ENCODE measurements at places on chromosomes 7 and 10.

- no peak for DNase-seq
Measured at GRCh38 chr10:84415539-84416244, 87.3 kb downstream of the CCSER2 start.

GRCh38 chr10:74544106-74544505 is 282.3 kb upstream of the KAT6B start:
- no peak for DNase-seq

- DNase-seq, result no peak
Measured at GRCh38 chr10:83539528-83540308, 599.6 kb upstream of the GHITM start.

DNA sequence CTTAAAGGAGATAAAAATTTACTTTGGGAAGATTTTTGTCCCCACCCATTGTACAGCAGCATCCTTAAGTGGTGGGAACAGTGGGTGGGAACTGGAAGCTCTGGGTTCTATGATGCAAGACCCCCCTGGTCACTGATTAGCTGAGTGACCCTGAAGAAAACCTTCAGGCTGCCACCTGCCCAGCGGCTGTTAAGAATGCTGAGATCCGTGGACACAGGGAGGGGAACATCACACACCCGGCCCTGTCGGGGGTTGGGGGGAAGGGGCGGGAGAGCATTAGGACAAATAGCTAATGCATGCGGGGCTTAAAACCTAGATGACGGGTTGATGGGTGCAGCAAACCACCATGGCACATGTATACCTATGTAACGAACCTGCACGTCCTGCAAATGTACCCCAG is 14.5 kb downstream of the CARD11 start:
- no peak for DNase-seq

DNA sequence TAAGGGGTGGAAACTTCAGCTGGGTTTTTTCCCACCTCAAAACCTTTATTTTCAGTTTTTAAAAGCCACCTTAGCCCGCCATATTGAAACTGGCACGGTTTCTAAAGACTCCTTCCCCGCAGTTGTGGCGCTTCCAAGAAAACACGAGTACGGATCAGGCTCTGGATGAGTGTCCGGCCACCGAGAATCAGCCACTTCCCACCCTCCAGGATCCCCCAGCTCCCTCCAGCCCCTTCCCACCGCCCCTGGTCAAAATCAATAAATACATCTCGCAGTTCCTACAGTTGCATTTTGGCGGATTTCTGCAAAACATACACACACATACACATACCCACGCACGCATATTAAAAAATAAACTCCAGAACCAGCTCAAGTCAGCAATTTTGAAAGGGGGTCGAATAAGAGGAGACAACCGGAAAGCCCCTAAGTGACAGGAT is 1.1 kb downstream of the SFMBT2 start:
- DNase-seq, result peak; percentile 38

- no peak for DNase-seq
Measured at GRCh38 chr7:131449373-131449902, 107.0 kb downstream of the PODXL start.

- no peak for DNase-seq
Measured at GRCh38 chr7:50422858-50423257, 27.3 kb downstream of the FIGNL1 start.

- DNase-seq, result no peak
Measured at GRCh38 chr7:93258661-93259060, 26.5 kb downstream of the VPS50 start.

GRCh38 chr10:72056113-72056512 is 32.2 kb downstream of the SPOCK2 start:
- DNase-seq, result no peak

- DNase-seq, result no peak
Measured at GRCh38 chr7:95139922-95140321, 184.4 kb downstream of the PON1 start.

DNA sequence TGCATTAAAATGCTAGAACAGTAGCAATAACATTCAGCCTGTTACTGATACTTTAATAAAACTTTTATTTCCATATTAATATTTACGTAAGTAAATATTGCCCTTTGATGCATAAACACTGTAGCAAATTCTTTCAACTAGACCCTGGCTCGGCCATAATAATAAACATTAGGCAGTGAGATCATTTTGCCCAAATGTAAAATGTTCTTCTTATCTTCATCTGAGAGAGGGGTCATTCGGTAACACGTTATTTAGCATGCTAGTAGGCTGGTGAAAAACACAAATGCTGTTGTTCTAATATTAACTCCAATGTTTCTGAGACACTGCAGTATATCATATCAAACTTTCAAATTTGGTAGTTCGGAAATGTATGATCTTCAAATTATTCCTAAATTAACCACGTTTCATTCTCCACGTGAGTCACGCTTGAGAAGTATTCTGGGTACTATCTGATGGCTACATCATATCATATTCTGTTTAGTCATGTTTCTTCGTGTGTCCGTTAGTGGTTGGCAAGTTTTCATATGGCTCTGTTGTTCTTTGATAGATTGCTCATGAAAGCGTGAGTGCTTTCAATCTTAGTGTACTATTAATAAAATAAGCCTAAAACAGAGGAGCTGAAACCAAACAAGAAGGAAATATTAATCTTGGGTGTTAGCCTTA is 145.8 kb downstream of the NSUN6 start:
- DNase-seq, result no peak

DNA sequence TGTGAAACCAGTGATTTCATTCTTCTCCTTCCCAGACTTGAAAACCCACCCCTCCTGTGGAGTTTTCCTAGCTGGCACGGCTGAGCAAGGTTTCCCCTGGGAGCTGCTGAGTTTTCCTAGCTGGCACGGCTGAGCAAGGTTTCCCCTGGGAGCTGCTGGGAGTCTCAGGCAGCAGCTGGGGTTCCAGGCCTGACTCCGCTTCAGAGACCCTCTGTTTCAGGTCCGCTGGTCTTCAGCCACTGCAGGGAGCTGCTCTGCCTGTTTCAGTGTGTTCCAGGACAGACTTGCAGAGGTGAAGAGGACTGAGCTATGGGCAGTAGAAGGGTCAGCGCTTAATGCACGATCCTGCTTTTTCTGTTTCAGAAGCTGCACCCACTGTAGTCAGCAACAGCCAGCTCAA is 104.9 kb downstream of the XRCC2 start:
- DNase-seq, result no peak

DNA sequence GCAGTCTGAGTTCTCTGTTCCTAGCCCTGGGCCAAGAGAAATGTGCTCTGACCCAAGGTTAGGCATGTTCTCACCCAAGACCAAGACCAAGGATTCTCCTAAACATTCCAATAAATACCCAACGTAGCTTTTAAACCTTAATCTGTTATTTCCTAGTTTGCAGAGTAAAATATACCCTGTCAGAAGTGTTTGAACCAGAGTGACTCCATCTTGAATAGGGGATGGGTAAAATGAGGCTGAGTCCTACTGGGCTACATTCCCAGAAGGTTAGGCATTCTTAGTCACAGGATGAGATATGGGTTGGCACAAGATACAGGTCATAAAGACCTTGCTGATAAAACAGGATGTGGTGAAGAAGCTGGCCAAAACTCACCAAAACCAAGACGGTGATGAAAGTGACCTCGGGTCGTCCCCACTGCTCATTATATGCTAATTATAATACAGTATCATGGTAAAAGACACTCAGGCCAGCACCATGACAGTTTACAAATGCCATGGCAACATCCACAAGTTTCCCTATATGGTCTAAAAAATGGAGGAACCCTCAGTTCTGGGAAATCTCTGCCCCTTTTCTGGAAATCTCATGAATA is 27.7 kb downstream of the PLXNA4 start:
- no peak for DNase-seq

DNA sequence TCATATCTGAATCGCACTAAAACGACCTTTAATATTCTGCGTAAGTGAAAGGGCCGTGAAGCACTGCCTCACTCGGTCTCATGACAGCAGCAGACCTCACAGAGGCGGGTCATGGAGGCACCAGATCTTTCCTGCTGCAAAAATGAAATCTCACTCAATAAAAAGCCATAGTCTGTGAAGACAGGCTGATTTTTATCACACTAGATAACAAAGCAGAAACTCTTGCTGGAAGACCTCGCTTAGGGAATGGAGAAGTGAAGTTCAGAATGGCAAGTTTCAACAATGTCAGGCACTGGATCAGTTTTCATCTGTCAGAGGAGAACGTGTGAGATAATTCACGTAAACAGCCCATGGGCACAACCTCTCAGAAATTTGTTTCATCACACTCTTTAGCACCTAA is 8.0 kb downstream of the SEPHS1 start:
- DNase-seq, result no peak

- no peak for DNase-seq
Measured at GRCh38 chr10:78578929-78579328, 489.8 kb upstream of the ZMIZ1 start.

- DNase-seq, result no peak
Measured at GRCh38 chr10:1179346-1180070, 123.3 kb downstream of the WDR37 start.

DNA sequence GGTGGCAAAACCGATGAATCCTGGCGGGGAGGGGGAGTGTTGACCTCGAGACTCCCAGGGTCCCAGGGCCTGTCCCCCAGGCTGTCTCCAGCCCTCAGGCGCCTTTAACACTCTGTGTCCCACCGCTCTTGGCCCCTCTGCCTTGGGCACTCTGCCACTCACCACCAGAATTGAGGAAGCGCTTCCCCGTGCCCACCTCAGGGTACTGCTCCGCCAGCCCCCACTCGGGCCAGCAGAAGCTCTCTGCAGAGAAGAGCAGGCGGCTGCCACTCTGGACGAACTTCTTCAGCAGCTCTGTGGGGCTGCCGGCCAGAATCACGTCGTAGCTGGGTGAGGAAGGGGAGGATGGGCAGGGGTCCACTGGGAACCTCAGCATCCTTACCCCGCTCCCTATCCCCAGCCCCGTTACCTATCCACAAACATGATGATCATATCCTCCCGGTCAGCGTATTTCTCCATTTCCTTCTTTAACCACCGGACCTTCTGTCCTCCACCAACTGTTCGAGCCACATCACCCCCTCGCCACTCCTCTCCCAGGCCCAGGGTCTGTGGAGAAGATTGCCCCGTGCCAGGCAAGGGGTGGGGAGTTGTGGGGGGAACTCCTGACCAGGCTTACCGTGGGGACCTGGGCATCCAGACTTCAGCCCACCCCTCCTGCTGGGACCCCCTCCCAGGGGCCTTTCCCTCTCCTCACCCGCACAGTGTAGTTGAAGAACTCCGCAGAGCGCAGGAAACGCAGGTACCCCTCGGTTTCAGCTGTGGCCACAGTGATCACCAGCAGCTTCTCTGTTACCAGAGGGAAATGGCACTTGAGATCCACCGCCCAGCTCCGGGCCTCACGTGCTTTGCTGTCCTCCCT is 1.2 kb downstream of the PLOD3 start:
- DNase-seq, result no peak

GRCh38 chr10:26044141-26044749 is 110.2 kb downstream of the MYO3A start:
- DNase-seq, result no peak

DNA sequence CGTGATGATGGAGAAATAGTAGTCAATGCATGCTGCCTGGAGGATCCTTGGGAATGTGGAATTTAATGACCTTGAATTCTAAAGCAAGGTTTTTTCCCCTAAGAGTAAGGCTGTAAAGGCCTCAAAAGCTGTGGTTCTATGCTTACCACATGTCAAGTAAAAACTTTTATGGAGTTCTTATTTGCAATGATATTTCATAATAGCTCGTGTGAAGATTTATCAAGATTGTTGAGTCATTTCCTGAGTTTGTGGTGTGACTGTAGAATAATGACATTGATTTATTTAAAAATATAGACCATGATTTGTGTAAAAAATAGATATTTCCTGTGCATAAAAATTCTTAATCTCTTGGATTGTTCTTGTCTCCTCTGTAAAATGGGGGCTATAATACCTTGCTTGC is 67.5 kb upstream of the SORCS1 start:
- no peak for DNase-seq

GRCh38 chr7:3888096-3888495 is 587.0 kb downstream of the SDK1 start:
- DNase-seq, result no peak

- DNase-seq, result no peak
Measured at GRCh38 chr10:104332243-104333031, 5.8 kb downstream of the ITPRIP start.

DNA sequence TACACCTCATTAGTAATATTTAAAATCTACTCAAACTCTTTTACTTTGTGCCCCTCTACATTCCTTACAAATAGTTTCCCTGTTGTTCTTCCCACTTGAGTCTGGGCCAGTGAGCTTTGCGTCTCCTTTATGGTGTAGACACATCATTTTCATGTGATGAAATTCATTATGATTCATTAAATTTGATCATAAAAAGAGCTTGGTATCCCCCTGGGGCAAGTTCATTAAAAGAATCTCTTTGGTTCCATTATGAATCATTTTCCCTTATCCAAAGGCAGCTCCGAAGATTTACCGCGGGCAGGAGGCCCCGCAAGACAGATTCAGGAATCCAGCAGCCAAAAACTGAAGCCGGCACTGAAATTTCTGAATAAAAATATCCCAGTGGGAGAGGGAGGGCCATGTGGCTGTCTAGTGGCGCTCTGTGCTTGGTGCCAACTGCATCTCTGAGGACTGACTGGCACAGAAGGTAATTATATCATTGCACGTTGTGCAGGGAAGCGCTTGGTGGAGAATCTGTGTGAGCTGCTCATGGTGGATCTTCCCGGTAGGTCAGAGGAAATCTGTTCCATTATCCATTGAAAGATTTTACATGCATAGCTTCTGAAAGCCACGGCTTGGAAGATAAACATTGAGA is 151.4 kb upstream of the PITRM1 start:
- no peak for DNase-seq

DNA sequence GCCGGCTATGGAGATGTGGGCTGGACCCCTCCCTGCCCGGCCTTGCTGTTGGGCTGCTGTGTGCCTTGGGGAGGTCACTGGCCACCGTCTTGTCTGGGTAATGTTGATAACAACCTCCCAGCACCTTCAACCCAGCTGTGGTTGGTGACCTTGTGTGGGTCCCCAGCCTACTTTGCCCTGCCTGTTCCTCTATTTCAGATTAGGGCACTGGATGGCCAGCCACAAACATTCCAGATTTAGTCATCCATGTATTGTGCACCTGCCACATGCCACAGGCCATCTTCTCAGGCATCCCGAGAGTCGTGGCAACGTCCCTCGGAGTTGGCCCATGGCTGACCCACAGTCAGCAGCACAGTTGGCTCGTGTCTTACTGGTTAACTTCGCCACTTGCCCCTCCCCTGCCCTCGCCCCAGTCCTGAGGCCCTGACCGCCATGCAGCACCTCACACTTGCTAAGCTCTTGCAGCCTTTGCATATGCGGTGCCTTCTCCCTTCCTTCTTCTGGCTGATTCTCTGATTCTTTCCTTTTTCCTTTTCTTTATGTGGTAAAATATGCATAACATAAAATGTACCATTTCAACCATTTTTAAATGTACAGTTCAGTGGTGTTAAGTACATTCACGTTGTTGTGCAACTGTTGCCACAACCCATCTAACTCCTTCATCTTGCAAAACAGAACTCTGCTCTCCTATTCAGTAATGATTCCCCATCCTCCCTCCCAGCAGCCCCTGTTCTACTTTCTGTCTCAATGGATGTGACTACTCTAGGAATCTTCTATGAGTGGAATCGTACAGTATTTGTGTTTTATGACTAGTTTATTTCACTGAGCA is 60.6 kb downstream of the PRF1 start:
- no peak for DNase-seq

Measured in activated CD4-positive, alpha-beta T cell treated with anti-CD3 and anti-CD28 coated beads, Interleukin-2, amount 10 ng/mL, durations not matched to agents 7 days and 5 days (primary cell).